Stimulated activated CD4-positive, alpha-beta T cell treated with anti-CD3 and anti-CD28 coated beads, Interleukin-15, amount 100 ng/mL, for 1 hour (primary cell): ENCODE measurements at places on chromosomes 5 and 9.

DNA sequence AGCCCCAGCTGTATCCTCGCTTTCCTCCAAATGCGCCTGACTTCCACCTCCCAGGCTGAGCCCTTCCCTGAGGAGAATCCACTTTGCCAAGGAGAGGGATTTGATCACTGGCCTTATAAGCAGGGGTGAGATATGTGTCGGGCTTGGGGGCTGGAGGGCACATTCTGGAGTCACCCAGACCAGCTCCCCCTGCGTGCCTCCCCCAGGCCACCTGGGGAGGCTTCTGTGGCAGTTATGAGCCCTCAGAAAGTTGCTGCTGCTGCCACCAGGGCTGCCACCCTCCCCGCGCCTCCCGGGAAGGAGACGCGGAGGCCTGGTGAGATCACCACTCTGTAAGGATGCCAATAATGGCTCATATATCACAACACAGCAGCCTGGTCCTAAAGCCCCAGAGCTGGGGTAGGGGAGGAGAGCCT lies 211.5 kb downstream of the PAPPA start:
- no peak for DNase-seq

GRCh38 chr5:42756606-42757601 lies at the start of gene CCDC152:
TSS of gene CCDC152 (plus strand) at chr5:42756818. CDS start at chr5:42759122, 2,304 bp downstream.
- DNase-seq: peak; percentile 5

- DNase-seq: no peak
Measured at GRCh38 chr9:103999375-104000062, 94.6 kb upstream of the SMC2 start.

GRCh38 chr9:68562461-68562860 lies 21.8 kb upstream of the TMEM252 start:
- DNase-seq: no peak

DNA sequence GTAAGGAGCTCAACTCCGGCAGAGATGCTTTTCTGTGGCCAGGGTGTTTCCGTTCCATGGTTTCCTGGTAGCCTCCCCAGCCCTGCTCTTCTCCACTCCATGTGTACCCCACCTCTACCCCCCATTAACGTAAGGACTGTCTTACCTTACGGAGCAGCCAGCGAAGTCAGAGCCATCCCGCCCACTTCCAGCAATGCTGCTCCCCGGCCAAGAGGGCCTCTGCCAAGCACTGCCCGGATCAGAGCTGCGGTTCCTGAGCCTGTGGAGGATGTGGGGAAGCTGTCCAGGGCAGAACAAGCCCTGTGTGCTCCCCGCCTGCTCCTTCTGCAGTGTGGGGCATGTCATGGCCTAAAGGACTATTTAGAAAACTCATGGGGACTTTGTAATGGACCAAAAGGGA lies 261.2 kb downstream of the GADD45G start:
- no peak for DNase-seq

GRCh38 chr5:1413611-1414241 lies 31.5 kb downstream of the SLC6A3 start:
- DNase-seq: no peak

- no peak for DNase-seq
Measured at GRCh38 chr5:83104021-83104420, 26.7 kb downstream of the XRCC4 start.

GRCh38 chr9:115198001-115198400 lies 80.0 kb upstream of the TNC start:
- DNase-seq: no peak

DNA sequence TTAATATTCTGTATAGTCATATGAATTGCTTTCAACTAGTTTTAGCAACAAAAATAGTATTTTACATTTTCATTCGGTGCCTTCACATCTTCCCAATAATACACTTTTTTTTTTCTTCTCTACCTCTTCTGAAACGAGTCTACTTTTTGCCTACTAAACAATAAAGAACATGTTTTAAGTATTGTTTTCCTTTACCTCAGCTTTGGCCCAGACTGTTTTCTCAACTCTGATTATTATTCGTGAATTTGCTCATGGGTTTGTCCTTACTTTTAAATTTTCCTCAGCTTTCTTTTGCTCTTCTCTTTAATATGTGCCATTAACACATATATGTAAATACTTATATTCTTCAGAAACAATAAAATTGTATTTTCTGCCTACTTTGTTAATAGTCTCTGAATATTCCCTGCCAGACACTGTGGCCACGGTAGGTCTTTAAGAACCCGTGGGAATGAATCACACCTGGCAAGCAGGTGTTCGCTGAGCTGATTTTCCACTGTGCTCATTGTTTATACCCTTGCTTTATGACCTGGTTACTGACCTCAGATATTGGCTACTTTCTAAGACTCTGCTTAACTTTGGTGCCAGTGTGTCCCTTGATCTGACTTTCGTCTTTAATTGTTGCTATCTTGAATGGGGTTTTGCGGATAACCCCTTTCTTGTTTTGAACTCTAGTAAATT lies 49.1 kb downstream of the FAM170A start:
- no peak for DNase-seq

DNA sequence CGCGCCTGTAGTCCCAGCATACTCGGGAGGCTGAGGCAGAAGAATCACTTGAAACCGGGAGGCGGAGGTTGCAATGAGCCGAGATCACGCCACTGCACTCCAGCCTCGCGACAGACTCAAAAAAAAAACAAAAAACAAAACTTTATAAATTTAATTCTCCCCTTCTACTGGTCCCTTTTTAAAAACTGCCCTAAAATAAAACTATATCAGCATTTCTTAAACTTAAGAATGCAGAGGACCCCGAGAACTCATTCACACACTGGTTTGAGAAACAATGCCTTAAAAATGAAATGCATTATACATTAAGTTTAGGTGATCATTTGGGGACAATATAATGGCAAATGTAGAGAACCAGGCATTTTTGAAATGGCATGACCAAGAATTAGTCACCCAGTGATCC lies 2.3 kb downstream of the C5orf15 start:
- no peak for DNase-seq

GRCh38 chr5:96293966-96294883 lies 138.8 kb downstream of the PCSK1 start:
- no peak for DNase-seq

- DNase-seq: no peak
Measured at GRCh38 chr9:123846966-123847365, 83.0 kb downstream of the DENND1A start.

DNA sequence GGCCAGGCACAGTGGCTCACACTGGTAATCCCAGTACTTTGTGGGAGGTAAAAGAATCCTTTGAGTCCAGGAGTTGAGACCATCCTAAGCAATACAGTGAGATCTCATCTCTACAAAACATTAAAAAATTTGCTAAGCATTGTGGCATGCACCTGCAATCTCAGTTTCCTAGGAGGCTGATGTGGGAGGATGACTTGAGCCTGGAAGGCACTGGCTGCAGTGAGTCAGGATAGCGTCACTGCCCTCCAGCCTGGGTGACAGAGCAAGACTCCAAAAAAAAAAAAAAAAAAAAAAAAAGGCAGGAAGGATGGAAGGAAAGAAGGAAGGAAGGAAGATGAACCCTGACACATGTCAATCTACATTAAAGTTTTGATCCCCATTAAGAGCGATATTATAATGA lies 1452.2 kb upstream of the ACO1 start:
- DNase-seq: no peak

GRCh38 chr5:129400395-129400983 lies 59.6 kb upstream of the ADAMTS19 start:
- no peak for DNase-seq

GRCh38 chr9:71582347-71582746 lies 186.0 kb downstream of the CEMIP2 start:
- DNase-seq: no peak

GRCh38 chr9:107700847-107701246 lies 211.3 kb upstream of the KLF4 start:
- DNase-seq: no peak

- DNase-seq: no peak
Measured at GRCh38 chr5:38426490-38426889, 130.0 kb downstream of the LIFR start.

GRCh38 chr9:114856215-114856941 lies 50.5 kb upstream of the TNFSF15 start:
- no peak for DNase-seq

DNA sequence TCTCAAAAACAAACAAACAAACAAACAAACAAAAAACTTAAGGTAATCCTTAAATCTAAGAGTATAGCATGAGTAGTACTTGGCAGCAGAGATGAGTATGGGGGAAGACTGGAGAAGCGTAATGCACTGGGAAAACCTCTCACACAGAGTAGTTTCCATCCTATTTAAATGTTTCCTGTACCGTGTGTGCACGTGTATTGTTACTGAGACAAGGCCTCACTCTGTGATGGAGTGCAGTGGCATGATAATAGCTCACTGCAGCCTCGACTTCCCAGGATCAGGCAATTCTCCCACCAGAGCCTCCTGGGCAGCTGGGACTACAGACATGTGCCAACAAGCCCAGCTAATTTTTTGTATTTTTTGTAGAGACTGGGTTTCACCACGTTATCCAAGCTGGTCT lies 2.9 kb downstream of the UIMC1 start:
- DNase-seq: no peak

- DNase-seq: no peak
Measured at GRCh38 chr9:72527801-72528195, 6.4 kb downstream of the TMC1 start.

DNA sequence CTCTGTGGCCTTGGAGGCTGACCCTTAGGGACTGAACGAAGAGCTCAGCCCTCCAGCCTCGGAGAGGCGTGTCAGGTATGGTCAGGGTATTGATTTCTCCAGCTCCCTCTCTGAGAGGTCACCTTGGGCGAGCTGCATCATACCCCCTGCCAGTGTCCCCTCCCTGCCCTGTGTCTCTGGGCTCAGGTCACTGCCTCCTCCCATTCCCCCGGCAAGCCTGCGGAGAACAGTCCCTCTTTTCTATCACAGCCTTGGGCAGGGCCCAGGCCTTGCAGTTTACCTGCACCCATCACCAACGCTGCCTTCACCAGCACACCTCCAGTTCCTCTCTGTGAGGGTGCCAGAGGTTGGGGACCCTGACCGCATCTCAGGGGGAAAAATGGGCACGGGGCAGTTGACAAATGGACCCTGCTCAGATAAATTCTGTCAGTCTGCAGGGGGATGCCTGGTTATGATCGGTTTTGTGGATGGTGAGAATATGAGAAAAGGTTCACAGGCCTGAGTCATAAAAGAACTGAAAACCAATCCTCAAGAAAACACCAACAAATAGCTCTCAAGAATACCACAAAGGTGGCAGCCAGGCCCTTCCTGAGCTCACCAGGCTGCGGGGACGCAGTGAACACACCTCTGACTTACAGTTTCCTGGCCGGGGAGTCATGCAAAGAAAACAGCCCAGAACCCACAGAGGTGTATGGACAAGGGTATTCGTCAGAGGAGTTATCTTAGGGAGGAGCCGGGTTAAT lies 24.7 kb upstream of the RXRA start:
- DNase-seq: peak; percentile 14

GRCh38 chr5:123120197-123120596 lies 31.2 kb downstream of the PRDM6 start:
- no peak for DNase-seq

GRCh38 chr5:53327811-53328334 lies 152.6 kb upstream of the FST start:
- no peak for DNase-seq

- no peak for DNase-seq
Measured at GRCh38 chr5:95162231-95162992, 122.5 kb downstream of the MCTP1 start.

DNA sequence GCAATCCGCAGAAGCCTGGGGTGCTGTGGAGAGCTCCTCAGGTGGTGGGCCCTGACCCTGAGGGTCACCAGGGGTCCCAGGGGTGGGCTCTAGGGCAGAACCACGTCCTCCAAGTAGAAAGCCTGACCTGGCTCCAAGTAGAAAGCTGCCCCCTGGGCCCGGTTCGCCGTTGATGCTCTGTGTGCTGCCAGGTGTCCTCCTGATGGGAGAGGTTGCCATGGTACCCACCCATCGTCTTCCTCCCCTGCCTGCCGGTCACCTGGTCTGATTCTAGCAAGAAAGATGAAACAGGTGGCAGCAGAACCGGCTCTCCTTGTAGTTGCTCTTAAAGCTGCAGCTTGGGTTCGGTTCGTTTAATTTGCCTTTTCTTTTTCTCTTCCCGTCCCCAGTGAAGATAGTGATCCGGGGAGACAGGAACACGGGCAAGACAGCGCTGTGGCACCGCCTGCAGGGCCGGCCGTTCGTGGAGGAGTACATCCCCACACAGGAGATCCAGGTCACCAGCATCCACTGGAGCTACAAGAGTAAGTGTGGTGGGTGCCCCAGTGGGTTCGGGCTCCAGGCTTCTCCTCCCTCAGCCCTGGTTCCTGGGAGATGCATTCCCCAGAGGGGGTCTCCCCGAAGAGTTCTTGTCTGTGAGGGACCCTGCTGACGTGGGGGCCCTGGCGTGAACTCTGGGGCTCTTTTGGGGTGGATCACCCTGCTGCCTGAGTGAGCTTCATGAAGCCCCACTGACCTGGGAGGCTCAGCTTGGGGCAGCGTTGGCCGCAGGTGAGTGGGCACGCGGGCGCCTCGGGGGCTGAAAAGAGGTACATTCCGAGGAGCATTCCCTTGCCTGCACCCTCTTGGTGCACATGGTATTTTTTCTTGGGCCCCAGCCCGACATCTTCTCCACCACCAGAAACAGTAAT lies 15.6 kb downstream of the RABL6 start:
- no peak for DNase-seq

GRCh38 chr5:141484310-141484640 lies 555 bp upstream of the PCDHGC4 start:
- no peak for DNase-seq

DNA sequence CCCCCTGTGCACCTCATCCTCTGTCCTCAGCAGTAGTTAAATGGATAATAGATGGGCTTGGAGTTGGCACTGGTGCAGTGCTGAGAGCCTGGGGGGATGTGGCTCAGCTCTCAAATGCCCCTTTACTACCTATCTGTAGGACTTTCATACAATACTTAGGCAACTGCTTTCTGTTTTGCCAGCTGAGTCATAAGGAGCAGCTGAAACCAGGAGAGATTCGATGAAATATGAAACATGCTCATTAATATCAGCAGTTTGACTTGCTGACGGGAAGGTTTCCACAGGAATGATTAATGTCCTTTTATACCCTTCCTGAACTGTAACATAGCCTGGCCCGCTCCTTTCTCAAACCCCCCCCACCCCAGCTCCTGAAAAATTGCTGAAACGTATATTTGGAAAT lies 142.6 kb downstream of the SAXO1 start:
- no peak for DNase-seq

GRCh38 chr9:115115924-115116323 lies 2.0 kb downstream of the TNC start:
- no peak for DNase-seq

DNA sequence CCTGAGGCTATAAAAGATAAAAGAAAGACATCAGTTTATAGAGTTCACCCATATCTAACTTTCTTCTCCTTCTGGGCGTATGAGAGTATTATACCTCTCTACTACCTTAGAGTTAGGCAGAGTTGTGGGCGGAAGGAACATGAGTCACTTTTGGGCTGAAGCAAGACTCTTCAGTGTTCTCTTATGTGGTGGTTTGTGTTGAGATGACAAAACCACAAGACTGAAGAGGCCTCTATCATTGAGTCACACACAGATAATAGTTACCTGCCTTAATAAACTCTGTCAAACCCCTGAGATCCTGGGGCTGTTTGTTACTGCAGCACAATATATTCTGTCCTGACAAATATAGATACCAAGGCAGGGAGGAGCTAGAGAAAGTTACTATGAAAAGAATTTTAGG lies 184.2 kb downstream of the EFNA5 start:
- DNase-seq: no peak

GRCh38 chr5:159094745-159095144 lies 5.0 kb downstream of the EBF1 start:
- no peak for DNase-seq
